ENCODE measurements at places on chromosomes 7 and 10. TPM values are rescaled to one million over a fixed set of nuclear protein-coding genes. Genes with fewer than 3 reads are reported as not detected.

The FGL2 gene
- total RNA-seq = 10.6 TPM

The DENND11 gene
- 8.5 TPM for total RNA-seq

The GSTO2 gene
- total RNA-seq = 0.80 TPM

The C7orf57 gene
- total RNA-seq = not detected

The PIK3AP1 gene
- total RNA-seq = 5.4 TPM

The TMEM184A gene
- total RNA-seq = 0.36 TPM

The ING3 gene
- 13.4 TPM for total RNA-seq

The TAS2R4 gene
- 0.25 TPM for total RNA-seq

The PLPP4 gene
- total RNA-seq = not detected

The DPCD gene
- total RNA-seq = 24.0 TPM
